ENCODE measurements at places on chromosomes 6 and 20.

DNA sequence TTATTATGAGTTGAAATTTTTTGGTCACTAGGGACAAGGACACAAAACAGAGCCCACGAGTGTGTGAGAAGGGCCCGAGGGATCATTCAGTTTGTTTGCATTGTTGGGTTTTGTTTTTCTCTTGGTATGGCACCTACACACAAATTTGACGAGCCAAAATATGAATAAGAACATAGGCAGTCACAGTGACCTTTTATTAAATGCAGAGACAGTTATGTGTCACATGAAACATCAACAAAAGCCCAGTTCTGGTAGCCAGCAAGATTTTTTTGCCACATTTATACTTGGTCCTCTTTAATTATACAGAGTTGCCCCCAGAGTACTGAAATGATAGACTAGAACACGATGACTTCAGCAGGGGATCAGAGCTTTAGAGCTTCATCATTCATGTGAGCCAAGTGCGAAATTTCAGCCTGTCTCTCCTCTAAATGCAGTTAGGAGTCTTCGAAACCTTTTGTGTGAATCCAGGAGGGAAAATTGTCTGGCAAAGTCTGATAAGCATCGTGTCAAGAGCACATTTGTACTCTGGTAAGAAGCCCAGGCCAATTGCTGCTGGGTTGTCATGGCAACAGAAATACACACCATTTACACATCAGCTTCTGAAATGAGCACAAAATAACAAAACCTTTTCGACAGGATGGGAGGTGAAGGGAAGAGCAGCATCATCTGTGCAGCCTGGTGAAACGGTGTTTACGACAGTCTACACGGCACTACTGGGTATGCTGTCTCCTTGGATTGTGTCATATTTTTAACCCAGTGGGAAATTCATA lies 79.2 kb upstream of the RIPOR2 start:
- peak; percentile 77 for DNase-seq

DNA sequence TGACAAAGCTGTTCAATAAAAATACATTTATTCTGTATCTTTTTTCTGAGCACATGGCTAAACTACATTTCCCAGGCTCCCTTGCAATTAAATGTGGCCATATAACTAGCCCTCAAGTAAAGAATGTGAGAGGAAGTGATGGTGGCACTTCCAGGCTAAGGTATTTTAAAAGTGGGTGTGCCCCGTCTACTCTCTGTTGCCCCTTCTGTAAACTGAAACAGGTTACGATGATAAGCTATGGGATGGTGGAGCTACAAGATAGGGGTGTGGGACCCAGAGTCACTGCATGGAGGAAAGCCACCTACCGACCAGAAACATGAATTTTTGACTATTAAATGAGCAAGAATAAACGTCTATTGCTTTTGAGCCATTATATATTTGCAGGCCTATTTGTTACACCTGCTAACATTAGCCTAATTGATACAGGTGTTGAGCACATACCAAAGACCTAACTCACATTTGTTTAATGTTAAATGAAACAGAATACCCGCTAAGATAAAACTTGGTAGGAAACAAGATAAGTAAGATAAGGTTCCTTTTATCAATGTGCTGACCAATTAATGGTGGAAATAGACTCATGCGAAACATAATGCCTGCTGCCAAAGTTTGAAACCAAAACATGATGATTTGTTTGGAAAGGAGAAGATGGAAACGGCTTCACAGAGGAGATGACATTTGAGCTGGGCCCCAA lies 3.1 kb downstream of the FYN start:
- DNase-seq: no peak

DNA sequence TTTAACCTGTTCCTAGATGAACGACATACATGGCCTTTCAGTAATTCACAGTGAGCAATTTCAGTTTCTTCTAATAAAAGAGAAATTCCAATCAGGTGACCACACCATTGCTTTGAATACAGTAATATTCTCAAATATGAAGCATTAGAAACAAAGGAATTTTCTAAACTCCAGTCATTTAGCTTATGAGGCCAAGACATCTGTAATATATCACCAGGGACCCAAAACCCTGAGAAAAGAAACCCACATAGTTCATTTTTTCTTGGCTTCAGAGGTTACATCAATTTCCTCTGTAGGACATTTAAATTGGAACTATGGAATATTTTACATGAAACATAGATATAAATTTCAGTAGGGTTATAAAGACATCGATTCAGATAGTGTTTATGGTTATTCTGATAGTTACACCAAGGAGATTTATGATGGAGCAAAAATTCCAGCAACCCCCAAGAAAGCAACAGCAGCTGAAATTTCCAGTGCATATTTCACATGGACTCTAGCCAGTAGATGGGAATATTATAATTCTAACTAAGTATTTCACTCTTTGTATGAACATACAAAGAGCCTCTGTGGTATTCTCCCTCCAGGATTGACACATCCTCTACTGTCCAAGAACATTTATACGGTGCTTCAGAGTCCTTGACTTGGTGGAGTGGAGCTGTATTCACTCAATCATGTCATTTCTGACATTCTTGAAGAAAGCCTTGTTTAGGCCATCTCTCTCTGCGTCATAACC lies 82.9 kb downstream of the ADGRG6 start:
- peak; percentile 73 for DNase-seq

GRCh38 chr20:51696304-51697071 lies 71.7 kb downstream of the ATP9A start:
- DNase-seq: no peak

DNA sequence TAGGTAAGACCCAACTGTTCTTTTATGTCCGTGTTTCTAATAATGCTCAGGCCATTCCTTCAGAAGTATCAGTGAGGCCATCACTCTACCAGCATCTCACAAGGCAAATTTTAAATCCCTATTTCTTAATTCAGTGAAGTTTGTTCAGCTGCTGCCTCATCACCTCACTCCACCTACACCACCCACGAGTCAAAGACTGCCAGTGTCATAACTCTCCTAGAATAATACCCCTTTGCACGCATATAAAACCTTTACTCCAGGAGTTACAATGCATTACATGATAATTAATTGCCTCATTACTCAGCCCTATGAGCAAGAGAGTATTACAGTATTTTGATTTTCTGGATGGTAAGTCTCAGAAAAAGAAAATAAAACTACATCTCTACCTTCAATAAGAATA lies 793.6 kb downstream of the TFAP2A start:
- DNase-seq: no peak

DNA sequence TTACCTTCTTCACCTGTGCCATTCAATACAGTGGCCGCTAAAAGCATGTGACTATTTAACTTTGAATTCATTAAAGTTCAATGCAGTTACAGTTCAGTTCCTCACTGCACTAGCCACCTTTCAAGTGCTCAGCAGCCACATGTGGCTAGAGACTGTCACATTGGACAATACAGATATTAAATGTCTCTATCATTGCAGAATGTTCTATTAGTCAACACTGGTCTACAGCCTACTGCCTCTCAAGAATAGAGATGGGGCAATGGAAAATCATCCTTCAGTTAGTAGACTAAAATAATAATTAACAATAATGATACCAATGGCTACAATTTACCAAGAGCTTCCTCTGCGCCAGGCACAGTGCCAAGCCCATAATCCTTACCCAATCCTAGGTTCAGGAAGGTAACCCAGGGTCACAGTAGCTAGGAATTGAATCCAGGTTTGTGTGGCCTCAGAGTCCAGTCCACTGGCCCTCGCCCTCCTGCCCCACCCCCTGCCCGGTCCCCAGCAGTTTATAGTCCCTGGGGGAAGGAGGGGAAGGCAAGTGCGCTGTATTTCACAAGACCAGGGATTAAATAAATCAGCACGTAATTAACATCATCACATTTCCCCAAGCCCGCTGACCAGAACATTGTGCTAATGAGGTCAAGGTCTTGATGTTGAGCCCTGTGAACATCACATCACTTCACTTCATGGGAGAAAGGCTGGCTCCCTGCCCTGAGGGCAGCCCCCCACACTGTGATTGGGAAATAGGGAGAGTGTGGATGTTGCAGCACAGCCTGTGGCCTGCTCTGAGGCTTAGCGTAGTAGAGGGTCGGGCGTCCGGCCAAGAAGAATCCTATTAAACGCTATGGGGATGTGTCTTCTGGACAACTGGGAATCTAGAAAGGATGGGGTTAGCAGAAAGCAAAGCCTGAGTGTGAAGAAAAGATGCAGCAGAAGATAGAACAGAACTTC lies 147.2 kb downstream of the VEGFA start:
- DNase-seq: peak; percentile 90

DNA sequence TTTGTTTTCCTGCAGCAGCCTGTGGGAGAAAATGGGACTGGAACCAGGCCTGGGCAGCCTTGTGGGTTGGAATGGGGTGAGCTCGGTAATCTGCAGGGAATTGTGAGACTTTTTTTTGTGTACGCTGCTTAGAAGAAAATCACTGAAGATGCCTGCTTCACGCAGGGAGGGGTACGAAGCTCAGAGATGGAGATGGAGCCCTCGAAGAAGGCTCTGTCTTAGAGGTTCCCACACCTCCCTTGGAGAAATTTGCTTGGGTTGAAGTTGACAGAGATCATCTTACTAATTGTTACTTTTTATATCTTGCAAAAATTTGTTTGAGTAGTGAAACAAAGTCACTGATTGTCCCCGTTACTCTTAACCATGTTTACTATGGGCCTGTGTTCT lies 894 bp downstream of the PYGB start:
- no peak for DNase-seq

GRCh38 chr6:34277763-34278112 lies 28.9 kb upstream of the SMIM29 start:
- DNase-seq: no peak

Measured in GM04504 (cell line).